Activated naive CD4-positive, alpha-beta T cell (primary cell): ENCODE measurements at places on chromosomes 13 and 19.

DNA sequence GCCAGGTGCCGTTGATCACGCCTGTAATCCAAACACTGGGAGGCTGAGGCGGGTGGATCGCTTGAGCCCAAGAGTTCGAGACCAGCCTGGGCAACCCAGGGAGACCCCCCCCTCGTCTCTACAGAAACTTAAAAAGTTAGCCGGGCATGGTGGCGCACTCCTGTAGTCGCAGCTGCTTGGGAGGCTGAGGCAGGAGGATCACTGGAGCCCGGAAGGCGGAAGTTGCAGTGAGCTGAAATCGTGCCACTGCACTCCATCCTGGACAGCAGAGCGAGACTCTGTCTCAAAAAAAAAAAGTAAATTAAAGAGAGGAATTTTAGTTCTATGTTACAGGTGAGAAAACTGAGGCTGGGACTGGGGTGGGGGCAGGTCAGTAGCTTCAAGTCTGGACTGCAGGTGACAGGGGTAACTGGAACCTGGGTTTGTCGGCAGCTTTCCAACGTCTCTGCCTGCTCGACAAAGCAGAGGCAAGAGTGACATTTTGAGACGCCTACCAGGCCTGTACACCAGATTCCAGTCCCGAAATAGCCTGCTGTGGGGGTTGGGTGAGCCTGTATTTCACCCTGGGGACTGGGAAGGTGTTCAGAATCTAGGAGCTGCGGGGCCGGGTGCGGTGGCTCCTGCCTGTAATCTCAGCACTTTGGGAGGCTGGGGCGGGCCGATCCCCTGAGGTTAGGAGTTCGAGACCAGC lies 1.2 kb downstream of the SELENOW start:
- no peak for DNase-seq

- peak; percentile 52 for DNase-seq
Observed at GRCh38 chr19:28466107-28467045, 746.6 kb downstream of the UQCRFS1 start.

- no peak for DNase-seq
Observed at GRCh38 chr13:93740334-93740733, 513.7 kb downstream of the GPC6 start.

DNA sequence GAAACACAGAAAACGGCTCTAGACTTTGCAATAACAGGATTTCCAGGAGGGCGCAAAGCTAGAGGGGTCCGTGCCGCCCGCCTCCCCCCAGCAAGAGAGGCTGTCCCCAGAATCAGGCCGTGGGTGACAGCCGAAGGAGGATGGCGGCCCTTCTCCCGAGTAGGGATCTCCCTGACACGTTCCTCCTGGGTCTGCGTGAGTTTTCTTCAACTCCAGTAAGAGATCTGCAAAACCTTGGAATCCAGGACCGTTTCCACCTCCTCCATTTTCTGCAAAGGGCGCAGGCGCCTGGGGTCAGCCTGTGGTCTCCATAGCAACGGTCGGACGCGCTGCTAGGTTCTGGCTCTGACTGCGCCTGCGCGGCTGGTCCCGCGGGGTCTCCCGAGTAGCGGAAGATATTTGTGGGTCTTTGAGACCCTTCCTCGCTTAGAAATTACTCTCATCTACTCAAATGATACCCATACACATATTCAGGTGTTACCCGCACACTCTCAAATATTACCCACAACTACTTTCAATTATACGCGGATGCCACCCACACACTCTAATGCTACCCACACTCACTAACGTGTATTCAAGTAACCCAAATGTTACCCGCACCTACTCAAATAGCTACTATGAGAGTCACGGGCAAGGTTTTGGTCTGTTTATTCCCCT lies 2.1 kb downstream of the PNMA8C start:
- no peak for DNase-seq

- no peak for DNase-seq
Observed at GRCh38 chr13:113406321-113407102, 42.6 kb upstream of the GRTP1 start.

- DNase-seq = no peak
Observed at GRCh38 chr19:29086182-29086581, 126.8 kb downstream of the UQCRFS1 start.

DNA sequence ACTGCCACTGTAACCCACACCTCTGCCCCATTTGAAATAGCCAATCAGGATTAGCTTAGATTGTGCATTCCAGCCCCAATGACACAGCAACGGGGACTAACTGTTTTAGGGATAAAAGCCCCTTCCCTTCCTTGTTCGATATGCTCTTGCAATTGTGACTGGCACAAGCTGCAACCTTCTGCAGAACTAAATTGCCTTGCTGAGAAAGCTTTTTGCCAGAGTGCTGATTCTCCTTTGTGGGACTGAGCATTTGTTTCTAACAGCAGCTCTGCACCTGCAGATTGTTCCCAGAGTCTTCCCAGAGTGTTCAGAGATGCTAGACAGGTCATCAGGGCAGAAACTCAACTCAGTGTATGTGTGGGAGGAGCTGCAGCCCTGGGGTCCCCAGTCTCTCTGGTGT lies 115.8 kb downstream of the ZNF675 start:
- no peak for DNase-seq

GRCh38 chr13:95763601-95764000 lies 86.7 kb downstream of the DNAJC3 start:
- DNase-seq = no peak

DNA sequence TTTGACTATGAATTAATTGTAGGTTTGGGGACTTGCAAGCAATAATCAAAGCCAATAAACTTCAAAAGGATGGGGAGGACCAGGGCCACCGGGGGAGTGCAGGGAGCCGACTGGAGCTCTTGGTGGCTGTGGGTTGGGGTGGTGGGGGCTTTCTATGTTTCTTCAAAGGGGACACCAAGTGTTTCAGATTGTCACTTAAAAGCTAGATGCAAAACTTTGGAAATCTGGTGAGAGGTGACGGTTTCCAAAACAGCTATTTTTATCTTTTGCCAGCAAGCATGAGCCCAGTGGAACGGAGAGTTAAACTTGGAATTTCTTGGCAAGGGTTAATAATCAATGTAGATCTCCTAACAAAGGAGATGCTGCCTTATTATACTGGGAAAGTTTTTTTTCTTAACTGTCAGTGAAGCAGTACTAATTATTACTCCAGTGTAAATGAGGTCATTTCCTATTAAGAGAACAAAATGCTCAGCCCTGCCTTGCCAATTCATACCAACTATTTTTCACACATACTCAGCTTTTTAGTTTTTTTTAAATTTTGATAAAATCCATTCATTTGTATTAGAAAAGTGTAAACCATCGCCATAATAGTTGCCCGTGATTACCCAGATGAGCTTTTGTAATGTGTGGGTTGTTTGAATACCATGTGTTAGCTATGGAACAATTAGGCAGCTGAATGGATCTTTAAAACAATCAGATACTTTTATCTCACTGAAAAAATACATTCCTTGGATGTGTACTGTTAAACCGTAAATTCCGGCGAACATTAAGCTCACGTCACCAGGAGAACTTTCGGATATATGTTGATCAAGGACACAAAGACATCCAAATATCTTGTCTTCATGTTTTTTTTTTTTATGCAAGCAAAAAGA lies 95.9 kb upstream of the ZNF536 start:
- DNase-seq = no peak

DNA sequence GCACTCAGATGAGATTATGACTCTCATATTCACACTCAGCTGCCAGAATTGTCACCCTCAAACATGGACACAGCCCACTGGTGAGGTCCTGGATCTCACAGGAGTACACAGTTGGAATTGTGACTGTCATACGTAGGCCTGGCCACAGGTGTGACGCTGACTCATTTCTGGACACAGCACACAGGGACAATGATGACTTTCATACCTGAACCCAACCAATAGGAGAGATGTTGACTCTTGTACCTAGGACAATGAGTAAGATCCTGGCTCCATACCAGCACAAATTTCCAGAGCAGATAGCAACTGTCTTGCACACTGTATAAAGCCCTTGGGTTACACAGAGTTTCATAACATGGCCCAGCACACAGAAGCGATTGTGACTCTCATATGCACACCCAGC lies 46.4 kb downstream of the ZNF85 start:
- no peak for DNase-seq

- no peak for DNase-seq
Observed at GRCh38 chr19:5627395-5627904, 4.6 kb downstream of the SAFB start.

GRCh38 chr13:24288870-24289269 lies 20.5 kb upstream of the C1QTNF9 start:
- DNase-seq = no peak

DNA sequence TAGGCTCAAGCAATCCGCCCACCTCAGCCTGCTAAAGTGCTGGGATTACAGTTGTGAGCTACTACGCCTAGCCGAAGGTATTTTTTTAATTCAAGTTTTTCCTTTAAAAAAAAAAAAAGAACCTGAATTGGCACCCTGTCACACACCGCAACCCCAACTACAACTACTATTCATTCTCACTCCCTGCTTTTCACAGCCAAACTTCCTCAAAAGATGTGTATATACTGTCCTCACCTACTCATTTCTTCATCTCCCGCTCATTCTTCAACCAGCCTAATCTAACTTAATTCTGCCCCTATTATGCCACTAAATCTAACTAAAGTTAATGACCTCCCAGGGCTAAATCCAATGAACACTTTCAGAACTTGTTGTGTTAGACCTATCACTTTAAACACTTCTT lies 12.7 kb upstream of the WBP4 start:
- DNase-seq = no peak

DNA sequence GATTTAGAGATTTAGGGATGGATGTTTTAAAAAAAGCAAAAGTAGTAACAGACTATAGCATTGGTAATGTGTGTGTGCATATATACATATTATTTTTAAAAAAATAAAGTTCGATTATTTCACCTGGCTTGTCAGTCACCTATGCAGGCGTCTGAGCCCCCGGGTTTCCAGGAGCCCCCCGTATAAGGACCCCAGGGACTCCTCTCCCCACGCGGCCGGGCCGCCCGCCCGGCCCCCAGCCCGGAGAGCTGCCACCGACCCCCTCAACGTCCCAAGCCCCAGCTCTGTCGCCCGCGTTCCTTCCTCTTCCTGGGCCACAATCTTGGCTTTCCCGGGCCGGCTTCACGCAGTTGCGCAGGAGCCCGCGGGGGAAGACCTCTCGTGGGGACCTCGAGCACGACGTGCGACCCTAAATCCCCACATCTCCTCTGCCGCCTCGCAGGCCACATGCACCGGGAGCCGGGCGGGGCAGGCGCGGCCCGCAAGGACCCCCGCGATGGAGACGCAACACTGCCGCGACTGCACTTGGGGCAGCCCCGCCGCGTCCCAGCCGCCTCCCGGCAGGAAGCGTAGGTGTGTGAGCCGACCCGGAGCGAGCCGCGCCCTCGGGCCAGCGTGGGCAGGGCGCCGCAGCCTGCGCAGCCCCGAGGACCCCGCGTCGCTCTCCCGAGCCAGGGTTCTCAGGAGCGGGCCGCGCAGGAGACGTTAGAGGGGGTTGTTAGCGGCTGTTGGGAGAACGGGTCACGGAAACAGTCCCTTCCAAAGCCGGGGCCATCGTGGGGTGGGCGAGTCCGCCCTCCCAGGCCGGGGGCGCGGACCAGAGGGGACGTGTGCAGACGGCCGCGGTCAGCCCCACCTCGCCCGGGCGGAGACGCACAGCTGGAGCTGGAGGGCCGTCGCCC lies 840 bp upstream of the CCNA1 start:
- DNase-seq = no peak

GRCh38 chr19:10549733-10550132 lies 6.0 kb downstream of the ATG4D start:
- DNase-seq = no peak

DNA sequence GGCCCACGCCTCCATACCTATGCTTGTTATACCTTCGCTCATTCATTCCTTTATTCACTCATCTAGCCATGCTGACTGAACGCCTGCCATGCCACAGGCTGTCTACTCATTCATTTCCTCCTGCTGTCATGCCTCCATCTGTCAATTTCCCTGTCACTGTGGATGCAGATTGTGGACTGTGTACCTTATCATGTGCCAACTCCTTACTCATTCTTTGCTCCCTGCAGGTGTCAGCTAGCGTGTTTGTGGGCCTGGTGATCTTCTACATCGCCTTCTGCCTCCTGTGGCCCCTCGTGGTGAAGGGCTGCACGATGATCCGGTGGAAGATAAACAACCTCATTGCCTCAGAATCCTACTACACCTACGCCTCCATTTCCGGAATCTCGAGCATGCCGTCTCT lies 4.1 kb upstream of the PSMD8 start:
- DNase-seq = no peak

GRCh38 chr13:62119739-62120700 lies 704.4 kb upstream of the PCDH20 start:
- DNase-seq = no peak

GRCh38 chr13:108345016-108345415 lies 75.5 kb downstream of the TNFSF13B start:
- no peak for DNase-seq

GRCh38 chr13:68927387-68928026 lies 1180.1 kb upstream of the ATXN8OS start:
- no peak for DNase-seq

GRCh38 chr19:15874821-15875474 lies 22.9 kb downstream of the CYP4F2 start:
- no peak for DNase-seq

DNA sequence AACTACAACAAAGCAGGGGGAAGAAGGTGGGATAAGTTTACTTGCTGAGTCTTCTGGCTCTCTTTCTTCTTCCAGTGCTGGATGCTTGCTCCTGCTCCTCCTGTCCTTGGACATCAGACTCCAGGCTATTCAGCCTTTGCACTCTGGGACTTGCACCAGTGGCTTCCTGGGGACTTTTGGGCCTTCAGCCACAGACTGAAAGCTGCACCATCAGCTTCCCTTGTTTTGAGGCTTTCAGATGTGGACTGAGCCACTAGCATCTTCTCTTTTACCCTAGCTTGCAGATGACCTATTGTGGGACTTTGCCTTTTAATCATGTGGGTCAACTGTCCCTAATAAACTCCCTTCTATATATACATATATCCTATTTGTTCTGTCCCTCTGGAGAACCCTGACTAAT lies 173.0 kb upstream of the UFM1 start:
- DNase-seq = no peak

DNA sequence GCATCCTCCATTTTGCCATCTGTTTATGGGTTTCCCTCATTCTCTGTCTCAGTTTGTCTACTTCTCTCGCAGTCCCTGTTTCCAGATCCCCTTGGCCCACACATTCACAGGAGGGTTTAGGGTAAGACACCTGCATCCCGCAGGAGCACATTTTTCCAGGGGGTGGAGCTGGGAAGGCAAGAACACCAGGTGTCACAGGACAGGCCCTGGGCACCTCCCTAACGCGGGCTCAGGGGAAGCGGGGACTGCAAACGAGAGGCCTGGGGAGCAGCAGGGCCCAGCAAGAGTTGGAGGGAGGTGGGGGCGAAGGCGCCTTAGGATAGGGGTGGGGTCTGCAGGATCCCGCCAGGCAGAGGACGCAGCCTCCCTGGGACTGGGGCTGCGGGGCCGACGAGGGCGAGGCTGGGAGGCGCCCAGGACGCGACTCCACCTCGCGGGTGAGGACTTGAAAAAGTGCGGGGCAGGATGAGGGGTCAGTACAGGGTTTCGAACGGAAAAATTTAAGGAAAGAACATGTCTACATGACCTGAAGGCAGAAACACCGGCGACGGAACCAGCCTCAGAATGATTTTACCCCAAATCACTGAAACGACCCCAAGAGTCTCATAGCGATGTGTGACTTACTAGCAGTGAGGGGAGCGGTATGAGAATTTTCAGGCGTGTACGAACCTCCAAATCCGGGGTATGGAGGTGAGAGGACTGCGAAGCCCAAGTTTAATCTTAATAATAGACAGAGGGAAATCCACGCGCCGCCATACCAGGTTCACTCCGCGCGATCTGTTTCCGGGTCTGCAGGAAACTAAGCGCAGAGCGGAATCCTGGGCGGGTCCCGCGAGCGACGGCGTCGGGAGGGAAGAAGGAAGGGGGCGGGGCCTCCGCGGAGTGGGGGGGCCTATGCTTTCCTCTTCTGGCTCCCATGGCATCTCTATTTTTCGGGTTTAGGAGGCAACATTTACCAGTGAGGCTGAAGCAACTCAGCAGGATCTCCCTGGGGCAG lies 7.1 kb upstream of the ERVV-2 start:
- no peak for DNase-seq
